Fibroblast of skin of left quadriceps (primary cell): ENCODE measurements at places on chromosomes 1 and 21.
A peak's percentile ranks its signal among the peaks of the same experiment; 100 is the strongest.

GRCh38 chr1:6624710-6625583, at the start of gene THAP3:
TSS of gene THAP3 (plus strand) at chr1:6624868. CDS start at chr1:6625219, 351 bp downstream.
- peak; percentile 64 for DNase-seq

DNA sequence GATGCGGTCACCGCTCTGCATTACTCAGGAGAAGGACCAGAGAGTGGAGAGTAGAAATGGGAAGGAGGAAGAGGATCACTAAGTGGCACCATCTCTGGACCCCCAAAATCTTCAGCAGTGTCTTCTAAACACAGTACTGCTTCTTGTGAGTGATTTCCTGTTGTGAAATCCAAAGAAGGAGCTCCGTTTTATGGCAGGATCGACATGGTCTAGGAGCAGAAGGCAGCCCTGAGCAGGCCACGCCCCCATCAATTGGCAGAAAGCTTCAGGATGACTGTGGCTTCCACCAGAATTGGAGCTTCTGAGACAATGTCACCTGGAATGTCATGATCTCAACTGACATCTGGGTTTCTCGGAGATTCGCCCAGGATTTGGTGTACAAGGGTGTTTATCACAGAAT, 171.5 kb downstream of the ADSS2 start:
- no peak for DNase-seq

DNA sequence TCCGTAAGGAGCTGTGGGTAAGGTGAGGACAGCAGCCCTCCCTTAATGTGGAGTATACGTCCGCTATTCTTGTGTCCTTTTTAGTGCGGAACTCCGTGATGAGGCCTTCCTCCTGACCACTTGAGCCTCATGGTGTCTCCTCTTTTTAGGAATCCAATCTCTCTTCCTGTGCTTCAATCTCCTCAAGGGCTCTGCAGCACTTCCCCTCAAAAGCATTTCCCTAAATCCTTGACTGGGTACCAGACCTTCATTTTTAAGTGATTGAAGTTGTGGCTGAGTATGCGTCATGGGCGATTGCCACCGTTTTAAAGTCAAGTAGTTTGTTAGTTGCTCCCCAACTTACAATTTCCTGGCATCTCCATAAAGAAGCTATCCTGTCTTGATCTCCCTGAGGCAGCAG, 62.8 kb downstream of the SAMSN1 start:
- DNase-seq: no peak

GRCh38 chr1:75548721-75549480, 62.0 kb downstream of the SLC44A5 start:
- no peak for DNase-seq

DNA sequence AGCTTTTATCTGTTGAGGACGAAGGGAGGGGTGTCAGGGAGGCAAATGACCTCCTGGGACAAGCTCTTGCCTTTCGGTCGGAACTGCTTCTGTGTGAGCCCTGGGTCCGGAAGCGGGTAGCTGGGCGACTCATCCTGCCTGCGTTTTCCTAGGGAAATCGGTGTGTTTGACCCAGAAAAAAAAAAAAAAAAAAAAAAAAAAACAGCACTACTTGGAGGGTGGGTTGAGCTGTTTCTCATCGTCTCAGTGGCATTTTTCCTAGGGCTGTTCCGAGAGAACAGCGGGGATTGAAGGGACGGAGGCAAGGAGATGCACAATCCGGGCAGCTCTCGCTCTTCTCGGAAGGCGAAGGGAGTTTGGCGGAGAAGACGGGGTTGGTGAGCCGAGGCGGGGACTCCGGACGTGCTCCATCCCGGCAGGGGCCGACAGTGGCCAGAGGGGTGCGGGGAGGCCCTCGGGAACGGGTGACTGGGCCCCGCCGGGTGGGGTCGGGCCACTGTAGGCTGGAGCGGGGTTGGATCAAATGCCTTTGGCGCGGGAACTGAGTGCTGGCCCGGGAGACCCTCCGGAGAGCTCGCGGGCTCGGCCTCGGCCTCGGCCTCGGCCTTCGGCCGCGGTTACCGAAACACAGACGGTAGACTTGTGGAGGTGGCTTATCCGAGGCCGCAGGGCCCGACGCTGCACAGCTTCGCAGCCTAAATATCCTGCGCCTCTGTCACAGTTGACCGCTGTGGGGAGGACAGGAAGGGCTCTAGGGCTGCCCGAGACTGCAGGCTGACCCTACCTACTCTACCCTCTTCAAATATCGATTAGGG, 2.4 kb upstream of the BARHL2 start:
- DNase-seq: no peak

DNA sequence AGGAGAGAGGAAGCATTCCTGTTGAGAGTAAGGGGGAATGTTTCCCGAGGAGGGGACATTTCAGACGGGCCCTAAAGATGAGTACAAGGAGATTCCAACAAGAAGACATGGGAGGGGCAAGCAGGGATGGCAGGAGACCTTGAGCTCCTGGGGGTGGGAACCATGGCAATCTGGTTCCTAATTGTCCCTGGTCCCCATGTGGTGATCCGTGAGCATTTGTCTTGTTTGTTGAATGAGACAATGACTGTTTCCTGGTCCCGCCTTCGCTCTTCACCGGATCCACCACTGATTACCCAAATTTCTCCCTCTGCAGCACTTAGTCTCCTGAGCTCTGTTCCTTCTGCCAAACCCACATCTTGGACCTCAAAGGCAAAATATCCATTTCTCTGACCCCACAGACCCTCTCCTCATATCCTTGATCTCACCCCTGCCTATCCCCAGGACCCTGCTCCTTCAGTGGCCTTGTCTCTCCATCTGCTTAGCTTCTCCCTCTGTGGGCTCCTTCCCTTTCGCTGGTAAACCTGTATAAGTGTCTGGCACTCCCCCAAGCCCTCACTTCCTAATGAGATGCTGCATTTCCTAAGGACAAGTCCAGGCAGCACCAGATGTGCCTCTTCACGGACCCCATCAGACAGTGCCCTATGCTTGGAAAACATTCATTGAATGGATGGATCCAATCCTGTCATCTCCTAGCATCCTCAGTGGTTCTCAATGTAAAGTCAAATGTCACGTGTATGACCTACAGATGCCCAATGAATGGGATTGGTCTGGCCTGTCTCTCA, 8.3 kb upstream of the CSF1 start:
- DNase-seq: no peak

DNA sequence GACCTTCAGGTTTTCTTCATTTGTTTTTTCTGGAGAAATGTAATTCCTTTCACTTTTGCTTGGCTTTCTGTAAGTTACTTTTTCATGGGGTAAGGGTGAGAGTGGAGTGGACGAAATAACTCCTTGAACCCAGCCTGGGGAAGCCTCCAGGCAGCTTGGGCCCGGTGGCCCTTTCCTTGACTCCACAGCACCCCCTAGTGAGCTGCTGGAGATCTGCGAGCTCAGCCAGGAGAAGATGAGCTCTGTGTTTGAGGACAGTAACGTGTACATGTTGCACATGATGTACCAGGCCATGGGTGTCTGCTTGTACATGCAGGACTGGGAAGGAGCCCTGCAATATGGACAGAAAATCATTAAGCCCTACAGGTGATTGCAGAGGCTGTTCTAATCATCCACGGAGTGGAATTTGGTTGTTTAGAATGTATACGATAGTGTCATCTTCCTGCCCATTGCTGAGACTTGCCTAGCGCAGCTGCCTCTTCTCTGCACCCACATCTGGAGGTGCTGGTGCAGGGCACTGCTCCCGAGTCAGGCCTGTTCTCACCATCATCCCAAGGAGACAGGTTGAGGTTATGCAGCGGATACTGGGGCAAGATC, 51.0 kb downstream of the SMYD2 start:
- DNase-seq: no peak

- peak; percentile 12 for DNase-seq
These were observed 247.6 kb upstream of the PBX1 start for GRCh38 chr1:164311377-164311776.

DNA sequence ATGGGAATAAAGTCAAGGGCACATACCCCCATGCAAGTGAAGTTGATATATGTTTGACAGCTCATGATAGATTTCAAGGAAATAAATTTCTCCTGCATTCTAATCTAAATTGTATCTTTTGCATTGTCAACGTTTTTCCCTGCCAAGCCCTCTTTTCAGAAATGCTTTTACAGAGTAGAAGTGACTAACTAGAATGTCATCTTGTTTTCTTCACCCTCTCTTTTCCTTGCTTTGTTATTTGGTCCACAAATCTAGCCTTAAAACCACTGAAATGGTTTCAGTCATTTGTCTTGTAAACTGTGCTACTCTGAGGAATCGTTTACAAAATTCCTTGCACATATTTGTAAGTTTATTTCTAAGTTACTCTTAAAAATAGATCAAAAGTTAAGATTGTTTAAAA, 600.8 kb upstream of the CXADR start:
- no peak for DNase-seq

DNA sequence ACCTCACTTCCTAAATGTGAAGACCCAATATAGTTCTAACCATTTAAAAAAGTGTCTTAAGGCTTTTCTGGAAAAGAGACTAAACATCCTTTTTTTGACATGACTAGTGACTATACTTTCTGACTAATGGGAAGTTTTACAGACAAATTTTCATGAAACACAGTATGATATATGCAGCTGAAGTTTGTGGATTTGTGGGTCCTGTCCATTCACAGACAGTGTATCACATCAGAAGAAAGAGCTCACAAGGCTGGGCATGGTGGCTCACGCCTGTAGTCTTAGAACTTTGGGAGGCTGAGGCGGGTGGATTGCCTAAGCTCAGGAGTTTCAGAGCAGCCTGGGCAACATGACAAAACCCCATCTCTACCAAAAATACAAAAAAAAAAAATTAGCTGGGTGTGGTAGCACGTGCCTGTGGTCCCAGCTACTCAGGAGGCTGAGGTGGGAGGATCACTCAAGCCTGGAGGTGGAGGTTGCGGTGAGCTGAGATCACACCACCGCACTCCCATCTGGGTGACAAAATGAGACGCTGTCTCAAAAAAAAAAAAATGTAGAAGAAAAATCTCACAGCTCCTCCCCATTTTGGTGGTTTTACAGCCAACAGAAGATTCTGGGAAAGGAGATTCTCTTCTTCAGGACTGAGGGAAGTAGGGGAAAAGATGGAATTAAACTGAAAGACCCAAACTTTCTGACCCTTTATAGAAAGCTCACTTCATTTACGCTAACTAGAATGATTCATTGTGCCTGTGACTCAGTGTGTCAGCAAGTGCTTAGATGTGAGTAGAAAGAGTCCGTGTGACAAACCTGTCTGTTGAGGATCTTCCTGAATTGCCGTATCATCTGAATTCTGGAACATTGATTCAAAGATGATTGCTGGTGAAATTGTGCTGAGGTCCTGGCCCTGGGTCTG, 15.2 kb upstream of the YRDC start:
- no peak for DNase-seq

- no peak for DNase-seq
These were observed 55.2 kb downstream of the SASS6 start for GRCh38 chr1:100077531-100077930.

DNA sequence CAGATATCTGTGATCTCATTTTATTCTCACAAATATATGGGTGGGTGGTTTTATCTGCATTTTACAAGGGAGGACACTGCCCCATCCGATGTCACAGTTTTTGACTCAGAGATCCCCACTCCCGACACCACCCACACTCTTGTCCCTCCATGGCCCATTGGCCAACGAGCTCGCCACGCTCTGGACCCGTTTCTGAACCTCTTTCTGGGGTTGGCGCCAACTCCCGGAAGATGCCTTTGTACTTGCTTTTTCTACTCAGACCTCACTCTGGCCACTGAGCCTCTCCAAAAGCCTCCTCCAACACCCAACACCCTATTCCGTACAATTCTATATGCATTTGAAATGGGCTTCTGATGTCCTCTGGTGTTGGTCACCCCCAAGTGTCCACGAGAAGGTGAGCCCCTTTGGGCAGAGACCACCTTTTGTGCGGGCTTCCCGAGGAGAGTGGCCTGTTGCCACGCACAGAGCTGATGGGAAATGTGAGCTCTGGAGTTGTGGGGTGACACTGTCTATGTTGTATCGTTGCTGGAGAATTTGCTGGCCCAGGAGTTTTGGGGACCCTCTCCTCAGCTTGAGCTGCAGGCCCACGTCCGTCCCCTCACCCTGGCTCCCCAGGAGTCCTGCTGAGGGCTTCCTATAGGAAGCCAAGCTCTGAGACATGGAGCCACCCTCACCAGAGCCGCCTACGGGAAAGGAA, 366.9 kb upstream of the VAMP3 start:
- no peak for DNase-seq

GRCh38 chr1:156444407-156445001, 56.1 kb downstream of the MEF2D start:
- no peak for DNase-seq

- no peak for DNase-seq
These were observed 142.2 kb downstream of the RABGAP1L start for GRCh38 chr1:174301295-174302077.

DNA sequence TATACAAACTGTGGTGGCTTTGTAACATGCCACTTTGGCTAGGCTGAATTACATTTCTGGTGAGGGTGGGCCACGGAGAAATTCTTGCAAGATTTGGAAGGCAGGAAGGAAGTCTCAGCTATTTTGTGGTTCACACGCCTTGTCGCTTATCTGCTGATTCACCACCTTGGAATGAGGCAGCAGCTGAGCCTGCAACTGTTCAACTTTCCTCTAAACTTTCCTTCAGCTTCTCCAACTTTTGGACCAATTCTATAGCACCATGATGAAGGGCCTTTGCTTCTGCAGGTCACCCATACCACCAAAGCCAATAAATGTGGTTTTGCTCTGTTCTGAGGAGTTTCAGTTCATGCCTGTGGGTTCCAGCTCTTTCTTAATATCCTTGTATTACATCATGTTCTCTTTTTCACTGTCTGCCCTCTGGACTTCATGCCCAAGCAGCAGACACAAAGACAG, 337.6 kb upstream of the SNX7 start:
- peak; percentile 95 for DNase-seq

GRCh38 chr1:194709439-194709838, 1523.0 kb upstream of the B3GALT2 start:
- no peak for DNase-seq

DNA sequence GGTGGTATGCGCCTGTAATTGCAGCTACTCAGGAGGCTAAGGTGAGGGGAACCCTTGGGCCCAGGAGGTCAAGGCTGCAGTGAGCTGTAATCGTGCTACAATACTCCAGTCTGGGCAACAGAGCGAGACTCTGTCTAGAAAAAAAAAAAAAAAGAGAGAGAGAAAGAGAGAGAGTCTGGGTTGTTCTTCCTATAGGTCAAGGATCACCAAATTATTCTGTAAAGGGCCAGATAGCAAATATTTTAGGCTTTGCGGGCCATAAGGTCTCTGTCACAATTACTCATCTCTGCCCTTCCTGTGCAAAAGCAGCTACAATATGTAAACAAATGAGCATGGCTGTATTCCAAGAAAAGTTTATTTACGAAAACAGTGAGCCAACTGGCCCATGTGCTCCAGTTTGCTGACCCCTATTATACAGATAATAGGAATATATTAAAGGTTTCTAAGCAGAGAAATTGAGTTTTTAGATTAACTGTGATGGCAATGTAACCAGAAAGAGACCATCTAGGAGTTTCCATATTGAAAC, 2.1 kb downstream of the SASS6 start:
- no peak for DNase-seq

- DNase-seq: no peak
These were observed 71.3 kb upstream of the LRRN2 start for GRCh38 chr1:204756811-204757210.

- DNase-seq: no peak
These were observed 54.3 kb downstream of the LRRC8C start for GRCh38 chr1:89687254-89687653.

GRCh38 chr1:155695072-155695471, 6.2 kb downstream of the DAP3 start:
- DNase-seq: no peak

- no peak for DNase-seq
These were observed 23.4 kb downstream of the CCSAP start for GRCh38 chr1:229319487-229319886.

GRCh38 chr21:27759091-27759659, 792.3 kb upstream of the ADAMTS5 start:
- no peak for DNase-seq
